ENCODE measurements at places on chromosomes 2 and 18.

DNA sequence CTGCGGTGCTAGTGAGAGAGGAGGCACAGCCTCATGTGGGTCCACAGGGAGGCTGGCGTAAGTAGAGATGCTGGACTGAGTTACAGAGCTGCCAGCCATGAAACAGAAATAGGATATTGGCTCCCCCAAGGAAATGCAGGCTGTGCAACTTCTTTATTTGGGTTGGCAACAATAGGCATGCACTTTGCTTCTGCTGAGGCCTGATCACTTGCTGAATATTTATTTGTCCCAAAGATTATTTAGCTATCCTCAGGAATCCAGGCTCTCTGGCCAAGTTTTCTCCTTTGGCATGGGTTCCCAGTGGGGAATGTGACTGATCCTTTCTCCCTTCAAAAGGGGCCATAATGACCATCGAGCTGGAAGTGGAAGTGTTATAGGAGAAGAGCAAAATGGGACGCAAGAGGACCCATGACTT lies 60.0 kb downstream of the MAPK4 start:
- no peak for DNase-seq

- no peak for DNase-seq
These were observed at the start of gene TDRD15 for GRCh38 chr2:21123473-21124393. TDRD15 (plus strand) TSS chr2:21123968; CDS start chr2:21137468, 13,500 bp downstream.

DNA sequence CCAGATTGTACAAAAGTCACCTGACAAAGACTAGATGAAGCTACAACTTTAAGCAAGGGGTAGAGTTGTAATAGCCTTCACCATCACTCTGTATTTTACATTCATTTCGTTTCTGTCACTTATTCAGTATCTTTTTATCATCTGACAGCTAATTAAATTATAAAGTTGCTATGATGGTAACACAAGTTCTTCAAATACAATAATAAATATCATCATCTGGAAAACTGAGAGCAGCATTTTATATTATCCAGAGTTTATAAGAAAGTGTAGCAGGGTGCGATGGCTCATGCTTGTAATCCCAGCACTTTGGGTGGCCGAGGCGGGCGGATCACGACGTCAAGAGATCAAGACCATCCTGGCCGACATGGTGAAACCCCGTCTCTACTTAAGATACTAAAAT lies 21.1 kb downstream of the DYNC2LI1 start:
- DNase-seq, result no peak

DNA sequence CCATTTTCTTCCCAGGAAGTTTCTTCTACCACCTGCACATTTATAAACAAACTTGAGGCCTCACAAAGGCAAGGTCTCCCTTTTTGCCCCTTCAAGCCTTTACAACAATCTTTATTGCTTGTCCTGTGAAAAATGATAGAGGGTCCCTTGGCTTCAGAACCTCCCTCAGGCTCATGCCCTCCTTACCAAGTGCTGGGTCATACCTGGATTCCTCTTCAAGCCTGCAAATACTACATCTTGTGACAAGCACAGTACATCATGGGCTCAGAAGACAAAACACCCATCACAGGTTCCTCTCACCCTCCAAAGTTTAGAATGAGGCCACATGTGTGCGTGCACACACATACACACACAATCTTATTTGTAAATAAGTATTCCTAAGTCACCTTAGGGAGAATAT lies 9.1 kb downstream of the CAPN14 start:
- no peak for DNase-seq

- no peak for DNase-seq
These were observed 12.0 kb upstream of the BCL11A start for GRCh38 chr2:60565472-60565871.

DNA sequence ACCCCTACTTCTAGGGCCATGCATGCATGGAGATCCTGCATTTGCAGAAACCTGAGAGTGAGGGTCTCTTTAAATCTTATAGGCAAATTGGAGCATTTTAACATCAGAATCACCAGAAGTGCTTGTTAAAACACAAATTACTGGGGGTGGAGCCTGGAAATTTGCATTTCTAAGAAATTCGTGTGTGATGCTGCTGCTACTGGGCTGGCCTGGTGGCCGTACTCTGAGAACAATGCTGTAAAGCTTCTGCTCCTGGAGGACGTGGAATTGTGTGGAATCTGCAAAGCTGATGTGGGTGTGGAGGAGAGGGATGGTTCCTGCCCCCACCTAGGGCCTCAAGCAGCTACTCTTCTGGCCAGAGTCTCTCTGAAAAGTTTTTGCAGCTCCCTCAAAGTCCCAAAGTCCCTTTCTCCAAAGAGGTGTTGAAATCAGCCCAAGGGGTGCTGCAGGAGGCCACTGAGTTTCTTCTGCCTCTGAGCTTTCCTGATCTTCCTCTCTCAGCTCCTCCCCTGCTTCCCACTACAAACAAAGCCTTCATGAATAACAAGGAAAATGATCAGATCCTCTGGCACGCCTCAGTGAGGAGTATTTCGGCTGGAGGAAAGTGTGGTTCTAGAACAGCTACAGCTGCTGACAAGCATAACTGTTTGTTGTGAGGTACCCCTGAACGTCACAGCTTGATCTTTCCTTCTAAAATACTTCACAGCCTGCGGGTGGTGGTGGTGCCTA lies 508.3 kb downstream of the CNTNAP5 start:
- DNase-seq, result no peak

DNA sequence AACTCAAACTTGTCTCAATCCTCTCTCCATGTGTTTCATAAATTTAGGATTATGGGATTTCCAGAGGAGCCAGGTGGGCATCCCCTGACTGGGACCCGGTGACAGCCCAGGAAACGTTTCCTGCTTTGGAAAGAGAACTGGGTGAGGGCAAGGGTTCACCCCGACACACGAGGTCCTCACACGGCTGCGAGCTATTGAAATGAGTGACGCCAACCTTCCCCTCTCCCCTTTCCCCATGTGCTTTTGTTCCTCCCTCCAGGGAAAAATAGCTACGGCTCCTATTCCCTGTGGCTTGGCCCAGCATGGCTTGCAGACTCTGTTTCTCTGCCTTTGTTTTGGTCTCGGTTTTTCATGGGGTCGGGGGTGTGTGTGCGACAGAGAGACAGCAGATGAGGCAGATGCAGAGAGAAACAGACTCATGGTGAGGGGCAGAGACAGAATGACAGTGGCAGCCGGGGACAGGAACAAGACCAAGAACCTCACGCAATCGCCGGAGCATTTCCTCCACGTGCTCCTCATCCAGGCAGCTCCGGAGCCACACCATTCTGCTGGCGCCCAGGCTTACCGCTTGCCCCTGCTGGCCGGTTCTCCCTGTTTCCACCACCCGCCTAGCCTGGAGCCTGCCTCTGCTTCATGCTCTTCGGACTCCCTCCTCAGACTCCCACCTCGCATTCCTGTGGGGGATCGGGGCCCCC lies 238.5 kb downstream of the DYSF start:
- DNase-seq, result no peak

Measured in BJ (cell line).